Activated T-helper 2 cell treated with anti-CD3 and anti-CD28 coated beads, Interferon-gamma antibody, Interleukin-2, Interleukin-4, amounts not matched to agents 10 μg/mL and 5 μg/mL and 100 μg/mL, durations not matched to agents 14 hours and 24 hours and 36 hours (primary cell): ENCODE measurements at places on chromosomes 5 and 9. TPM values are rescaled to one million over a fixed set of nuclear protein-coding genes. Genes with fewer than 3 reads are reported as not detected.

Gene SPATA31A6
- total RNA-seq, result not detected in 2 replicates

GRCh38 chr9:84669288-84670137 lies at the start of gene NTRK2:
TSS of gene NTRK2 (plus strand) at chr9:84669729. CDS start at chr9:84670749, 1,020 bp downstream.
- no peak for DNase-seq

DNA sequence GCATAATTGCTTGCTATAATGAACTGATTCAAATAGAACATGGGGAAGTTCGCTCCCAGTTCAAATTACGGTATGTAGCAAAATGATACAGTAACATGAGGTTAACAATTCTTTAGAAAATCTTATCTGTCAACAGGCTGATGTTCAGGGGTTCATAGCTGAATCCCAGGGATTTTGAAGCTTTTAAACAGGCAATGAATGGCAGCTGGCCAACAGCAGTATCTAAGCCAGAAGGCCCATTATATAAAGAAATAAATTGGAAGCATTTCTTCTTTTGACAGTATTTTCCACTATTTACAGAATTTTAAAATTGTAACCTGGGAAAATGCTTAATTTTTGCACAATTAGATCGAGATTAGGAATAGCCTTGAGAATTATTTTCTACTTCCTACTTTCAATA lies 126.8 kb downstream of the PDE8B start:
- DNase-seq, result no peak

GRCh38 chr9:133008406-133008805 lies 22.4 kb upstream of the GTF3C5 start:
- DNase-seq, result no peak
